ENCODE measurements at places on chromosomes 13 and 19.

DNA sequence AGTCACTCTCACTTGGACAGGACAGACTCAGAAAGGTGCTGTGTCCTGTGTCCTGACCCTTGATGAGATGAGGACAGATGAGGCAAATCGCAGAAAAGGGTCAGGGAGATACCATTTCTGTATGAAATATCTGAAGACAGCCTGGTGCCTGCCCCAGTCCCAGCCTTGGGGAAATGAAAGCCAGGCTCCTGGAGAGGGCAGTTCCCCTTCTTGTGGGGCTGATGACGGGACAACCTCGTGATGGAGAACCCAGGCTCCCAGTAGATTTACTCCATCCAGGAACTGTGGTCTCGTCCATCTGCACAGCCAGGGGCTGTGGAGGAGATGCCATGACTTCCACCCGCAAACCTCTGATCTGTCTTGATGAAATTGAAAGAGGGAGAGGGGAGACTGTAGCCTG is 13.8 kb downstream of the LILRB1 start:
- no peak overlapping the region for H3K27ac ChIP-seq
- H3K36me3 ChIP-seq: no peaks in the 10 kb centered on the region
- no peaks in the 10 kb centered on the region for H3K27me3 ChIP-seq
- no peak for DNase-seq
- H3K4me3 ChIP-seq: no peak overlapping the region
- no peaks in the 10 kb centered on the region for H3K4me1 ChIP-seq

DNA sequence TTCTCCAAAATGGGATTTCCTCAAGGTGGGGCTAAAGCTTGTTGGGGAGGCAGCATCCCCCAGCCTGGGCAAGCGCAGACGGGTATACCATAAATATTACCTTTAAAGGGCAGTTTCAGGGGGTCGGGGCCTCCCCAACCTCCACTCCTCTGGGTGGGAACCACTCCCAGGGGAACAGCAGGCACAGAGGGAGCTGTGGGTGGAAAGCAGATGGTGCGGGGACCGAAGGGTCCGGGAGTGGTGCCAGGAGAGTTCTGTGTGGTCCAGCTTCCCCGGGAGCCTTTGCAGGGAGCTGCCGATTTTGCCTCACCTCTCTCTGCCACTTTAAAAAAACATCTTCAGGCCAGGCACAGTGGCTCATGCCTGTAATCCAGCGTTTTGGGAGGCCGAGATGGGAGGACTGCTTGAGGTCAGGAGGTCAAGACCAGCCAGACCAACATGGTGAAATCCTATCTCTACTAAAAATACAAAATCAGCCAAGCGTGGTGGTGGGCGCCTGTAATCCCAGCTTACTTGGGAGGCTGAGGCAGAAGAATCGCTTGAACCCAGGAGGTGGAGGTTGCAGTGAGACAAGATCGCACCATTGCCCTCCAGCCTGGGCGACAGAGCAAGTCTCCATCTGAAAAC is 5.5 kb downstream of the MAST3 start:
- no peak overlapping the region for H3K27ac ChIP-seq
- DNase-seq: no peak
- H3K36me3 ChIP-seq: no peaks in the 10 kb centered on the region

- no peaks in the 10 kb centered on the region for H3K27me3 ChIP-seq
- DNase-seq: no peak
- no peaks in the 10 kb centered on the region for H3K4me1 ChIP-seq
- H3K4me3 ChIP-seq: no peak overlapping the region
- no peaks in the 10 kb centered on the region for H3K36me3 ChIP-seq
Measured at GRCh38 chr13:20498129-20498528, 27.5 kb downstream of the CRYL1 start.

DNA sequence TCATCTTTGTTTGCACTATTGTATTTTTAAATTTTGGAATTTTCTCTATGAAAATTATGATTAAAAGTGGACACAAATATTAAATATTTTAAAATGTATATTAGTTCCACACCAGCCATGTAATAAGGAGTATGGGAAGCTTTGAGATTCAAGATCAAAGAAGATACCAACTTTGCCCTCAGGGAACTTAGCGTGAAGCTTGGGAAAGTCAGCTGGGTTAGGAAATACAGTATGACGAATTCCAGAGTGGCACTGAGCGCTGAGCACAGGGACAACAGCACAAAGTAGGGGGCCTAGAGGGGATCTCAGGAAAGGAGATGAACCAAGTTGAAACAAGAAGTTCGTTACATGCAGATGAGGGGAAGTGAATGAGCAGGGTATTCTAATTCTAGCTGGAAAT is 76.9 kb upstream of the SHISA2 start:
- no peak for DNase-seq
- H3K4me3 ChIP-seq: no peak overlapping the region
- no peaks in the 10 kb centered on the region for H3K27me3 ChIP-seq
- no peaks in the 10 kb centered on the region for H3K4me1 ChIP-seq

GRCh38 chr19:5102520-5102919 is 133.6 kb downstream of the KDM4B start:
- peaks cover 37% of the 10 kb centered on the region for H3K36me3 ChIP-seq
- no peak overlapping the region for H3K4me3 ChIP-seq
- no peaks in the 10 kb centered on the region for H3K4me1 ChIP-seq
- H3K27ac ChIP-seq: no peak overlapping the region
- no peaks in the 10 kb centered on the region for H3K27me3 ChIP-seq
- DNase-seq: no peak

All from naive thymus-derived CD4-positive, alpha-beta T cell (primary cell).